ENCODE measurements at places on chromosomes 11 and 22.
A peak's percentile ranks its signal among the peaks of the same experiment; 100 is the strongest.

DNA sequence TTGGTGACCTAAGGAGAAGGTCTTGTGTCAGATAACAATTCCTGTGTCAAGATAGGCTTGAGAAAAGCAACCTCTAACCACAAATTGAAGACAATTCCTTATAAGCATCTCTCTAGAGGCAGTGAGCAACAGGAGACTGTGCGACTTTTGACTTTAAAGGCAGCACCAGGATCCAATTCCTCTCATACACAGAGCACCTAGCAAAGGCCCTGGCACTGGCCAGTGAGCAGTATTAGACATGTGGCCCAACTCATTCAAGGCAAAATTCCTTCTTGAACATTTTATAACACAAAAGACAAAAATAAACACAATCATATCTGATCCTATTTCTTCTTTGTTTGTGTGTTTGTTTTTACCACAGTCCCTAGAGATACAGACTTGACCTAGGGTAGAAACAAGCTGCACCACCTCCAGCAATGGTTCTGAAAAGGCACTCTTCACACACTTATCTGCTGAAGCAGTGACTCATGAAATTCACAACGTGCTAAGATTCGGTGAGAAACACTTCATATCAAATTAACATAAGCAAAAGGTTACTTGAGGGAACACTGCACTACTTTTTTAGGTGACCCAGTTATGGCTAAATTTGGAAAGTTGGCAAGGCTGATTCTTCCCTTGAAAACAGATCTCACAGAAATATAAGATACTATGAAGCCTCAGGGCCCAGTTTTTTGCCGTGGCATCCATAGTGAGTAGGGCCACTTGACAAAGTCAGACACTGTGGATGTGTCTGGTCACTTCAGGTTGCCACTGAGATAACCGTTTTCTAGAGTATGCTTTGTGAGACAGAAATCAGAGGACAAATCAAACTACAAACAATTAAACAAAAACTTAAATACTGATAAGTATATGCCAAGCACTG is 1018.9 kb downstream of the DLG2 start:
- DNase-seq, result no peak

- DNase-seq, result no peak
Measured at GRCh38 chr22:26494506-26494905, 10.8 kb downstream of the SRRD start.

DNA sequence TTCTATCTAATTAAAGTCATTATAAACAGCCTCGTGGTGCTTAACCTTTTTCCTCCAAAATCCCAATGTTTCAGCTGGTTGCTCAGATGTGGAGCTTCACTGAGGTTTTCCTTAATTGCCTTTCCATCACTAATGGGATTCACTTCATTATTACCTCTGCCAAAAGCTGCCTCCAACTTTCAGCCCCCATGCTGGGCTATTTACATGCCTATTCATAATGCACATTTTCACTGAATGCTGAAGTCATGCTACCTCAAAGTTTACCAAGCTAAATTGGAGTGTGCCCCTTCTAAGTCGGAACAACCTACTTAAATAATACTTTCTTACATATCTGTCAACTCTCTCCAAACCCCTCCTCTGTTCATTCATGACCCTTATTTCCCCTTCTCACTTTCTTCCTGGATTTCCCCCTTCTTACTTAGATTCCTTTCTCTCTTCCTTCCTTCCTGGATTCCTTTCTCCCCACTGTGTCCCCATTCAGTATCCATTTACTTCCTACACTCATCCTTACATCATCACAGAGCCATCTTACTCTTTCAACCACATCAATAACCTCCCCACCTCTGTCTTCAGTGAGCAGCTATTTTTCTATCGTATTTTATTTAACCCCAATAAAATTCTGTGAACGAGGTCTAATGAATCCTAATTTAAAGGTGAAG is 887.3 kb upstream of the TENM4 start:
- no peak for DNase-seq

- DNase-seq, result no peak
Measured at GRCh38 chr11:76667856-76668255, 2.7 kb downstream of the LRRC32 start.

GRCh38 chr11:72238040-72238450 is 5.9 kb downstream of the PHOX2A start:
- DNase-seq, result peak; percentile 62

DNA sequence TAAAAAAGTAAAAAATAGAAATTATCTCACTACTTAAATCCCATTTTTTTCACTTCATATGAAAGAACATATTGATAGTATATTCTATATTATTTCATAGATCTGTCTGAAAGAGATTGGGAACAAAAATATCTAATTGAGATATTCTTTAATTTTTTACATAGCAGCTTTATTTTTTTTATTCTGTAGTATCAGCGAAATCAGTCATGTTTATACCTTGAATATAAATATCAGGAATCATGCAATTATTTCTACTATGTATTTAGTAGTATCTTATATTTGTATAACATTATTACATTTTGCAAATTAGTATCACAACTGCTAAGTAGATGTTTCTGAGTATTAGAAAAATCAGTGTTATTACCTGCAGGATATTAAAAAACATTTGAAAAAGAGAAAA is 20.4 kb downstream of the C11orf54 start:
- DNase-seq, result no peak

DNA sequence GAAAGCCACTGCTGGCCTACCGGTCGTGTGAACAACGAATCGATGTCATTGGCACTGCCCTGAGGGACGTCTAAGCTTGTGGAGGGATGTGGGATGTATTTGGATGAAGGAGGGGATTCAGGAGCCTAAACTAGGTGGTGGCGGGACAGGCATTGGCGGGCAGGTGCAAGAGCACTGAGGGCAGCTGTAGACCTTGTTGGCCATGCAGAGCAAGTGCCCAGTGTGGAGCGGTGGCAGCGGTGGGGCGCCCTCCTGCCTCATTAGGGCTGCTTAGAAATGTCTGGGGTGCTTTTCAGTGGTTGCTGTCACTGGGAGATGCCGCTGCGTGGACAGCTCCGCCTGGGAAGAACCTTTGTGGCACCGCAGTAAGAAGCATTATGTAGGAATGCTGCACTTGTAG is 220.2 kb downstream of the TBC1D22A start:
- DNase-seq, result no peak

GRCh38 chr11:36492724-36493304 is 17.3 kb downstream of the TRAF6 start:
- DNase-seq, result peak; percentile 28

DNA sequence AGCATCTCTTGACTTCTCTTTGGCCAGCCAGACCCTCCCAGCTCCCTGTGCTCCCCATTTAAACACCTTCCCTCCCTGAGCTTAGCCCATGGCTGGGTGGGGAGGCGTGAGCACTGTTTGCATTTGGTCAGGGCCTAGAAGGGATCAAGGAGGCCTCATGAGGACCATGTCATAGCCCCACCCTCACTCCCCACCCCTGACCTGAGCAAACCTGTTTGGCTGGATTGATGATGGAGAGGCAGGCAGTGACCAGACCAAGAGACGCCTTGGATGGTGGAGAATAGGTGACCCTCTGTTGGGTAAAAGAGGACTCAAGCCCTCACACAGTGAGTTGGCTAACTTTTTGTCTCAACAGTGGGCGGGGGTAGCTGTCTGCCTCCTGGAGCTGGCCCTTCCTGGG is 49.9 kb downstream of the ST3GAL4 start:
- DNase-seq, result no peak

- no peak for DNase-seq
Measured at GRCh38 chr11:93054881-93055280, 85.4 kb downstream of the MTNR1B start.

GRCh38 chr22:19143212-19143611 is 1.2 kb downstream of the ESS2 start:
- no peak for DNase-seq

- peak; percentile 34 for DNase-seq
Measured at GRCh38 chr11:2533587-2534133, 88.9 kb downstream of the KCNQ1 start.

DNA sequence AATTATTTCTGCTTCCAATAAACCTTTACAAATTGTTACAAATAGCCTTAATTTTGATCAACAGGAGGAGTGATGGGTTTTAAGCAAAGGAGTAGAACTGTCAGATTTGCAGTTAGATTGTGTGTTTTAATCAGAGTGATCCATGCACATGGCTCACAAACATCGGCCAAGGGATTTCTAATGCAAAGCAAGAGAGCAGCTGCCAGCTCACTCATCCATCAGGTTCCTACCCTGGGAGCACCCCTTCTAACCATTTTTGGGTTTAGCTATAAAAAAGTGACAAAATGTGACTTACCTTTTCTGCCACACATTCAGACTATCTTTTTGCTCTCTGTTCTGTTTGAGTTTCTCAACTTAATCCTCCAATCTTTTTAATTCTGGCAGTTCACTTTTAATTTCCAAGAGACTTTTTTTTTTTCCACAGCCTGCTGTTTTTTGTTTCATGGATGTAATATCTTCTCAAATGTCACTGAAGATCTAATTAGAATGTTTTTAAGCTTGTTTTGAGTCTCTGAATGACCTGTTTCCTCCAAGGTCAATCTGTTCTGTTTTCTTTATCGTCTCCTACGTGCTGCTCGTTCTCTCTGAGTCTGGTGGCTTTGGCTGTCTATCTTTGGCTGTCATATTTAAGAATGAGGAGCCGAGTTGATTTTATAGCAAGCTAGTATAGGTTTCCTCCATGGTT is 6.0 kb downstream of the IZUMO1R start:
- no peak for DNase-seq

- DNase-seq, result no peak
Measured at GRCh38 chr11:132535830-132536229, 996.5 kb downstream of the OPCML start.

DNA sequence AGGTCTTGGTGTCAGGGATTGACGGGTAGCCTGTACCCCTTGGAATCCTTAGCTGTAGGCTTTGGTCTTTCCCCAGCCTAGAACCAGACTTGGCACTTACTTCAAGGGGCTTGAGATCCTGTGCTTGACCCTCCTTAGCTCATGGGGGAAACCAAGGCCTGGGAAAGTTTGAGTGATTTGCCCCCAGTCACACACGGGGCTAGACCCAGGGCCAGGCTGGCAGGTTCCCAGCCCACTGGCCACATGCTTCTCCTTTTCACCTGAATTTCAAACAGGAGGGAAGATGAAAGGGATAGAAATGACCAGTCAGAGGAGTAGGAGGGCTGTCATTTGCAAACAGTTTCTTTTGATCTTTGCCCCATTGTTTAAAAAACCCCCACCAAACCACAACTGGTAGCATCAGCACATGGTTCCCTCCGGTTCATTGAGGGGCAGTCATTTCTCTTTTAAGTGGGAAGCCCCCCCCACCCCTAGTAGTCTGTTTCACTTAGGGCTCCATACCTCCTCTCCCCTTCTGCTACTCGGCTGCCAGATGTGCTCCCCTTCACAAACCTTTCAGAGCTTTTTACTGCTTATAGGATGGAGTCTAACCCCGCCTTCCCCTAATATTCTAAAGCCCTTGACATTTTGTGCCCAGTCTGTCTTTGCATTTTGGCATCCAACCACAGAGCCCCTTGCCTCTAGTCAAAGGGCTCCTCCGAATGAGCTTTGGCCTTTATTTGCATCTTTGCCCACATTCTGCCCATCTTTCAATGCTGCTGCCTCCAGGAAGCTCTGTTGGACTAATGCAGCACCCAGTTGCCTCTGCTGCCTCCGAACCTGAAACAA is 37.6 kb downstream of the ZNRF3 start:
- no peak for DNase-seq

DNA sequence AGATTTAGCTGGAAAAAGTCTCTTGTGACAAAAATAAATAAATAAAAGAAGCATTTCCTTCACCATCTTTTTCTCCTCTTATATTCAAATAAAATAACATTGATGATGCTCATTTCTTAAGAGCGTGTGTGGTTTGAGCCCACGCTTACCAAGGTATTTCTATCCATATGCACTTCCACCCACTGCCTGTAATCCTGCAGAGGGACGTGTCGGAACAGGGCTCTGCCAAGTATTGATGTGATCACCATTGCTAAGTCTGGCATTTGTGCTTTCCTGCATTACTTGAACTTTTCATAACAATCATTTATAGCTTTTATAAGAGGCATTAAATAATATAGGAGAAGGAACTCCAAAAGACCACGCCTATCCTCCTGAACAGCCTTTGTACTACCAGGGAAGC is 107.6 kb downstream of the SHANK2 start:
- DNase-seq, result no peak

- DNase-seq, result no peak
Measured at GRCh38 chr11:61171907-61172306, 10.7 kb upstream of the VPS37C start.

DNA sequence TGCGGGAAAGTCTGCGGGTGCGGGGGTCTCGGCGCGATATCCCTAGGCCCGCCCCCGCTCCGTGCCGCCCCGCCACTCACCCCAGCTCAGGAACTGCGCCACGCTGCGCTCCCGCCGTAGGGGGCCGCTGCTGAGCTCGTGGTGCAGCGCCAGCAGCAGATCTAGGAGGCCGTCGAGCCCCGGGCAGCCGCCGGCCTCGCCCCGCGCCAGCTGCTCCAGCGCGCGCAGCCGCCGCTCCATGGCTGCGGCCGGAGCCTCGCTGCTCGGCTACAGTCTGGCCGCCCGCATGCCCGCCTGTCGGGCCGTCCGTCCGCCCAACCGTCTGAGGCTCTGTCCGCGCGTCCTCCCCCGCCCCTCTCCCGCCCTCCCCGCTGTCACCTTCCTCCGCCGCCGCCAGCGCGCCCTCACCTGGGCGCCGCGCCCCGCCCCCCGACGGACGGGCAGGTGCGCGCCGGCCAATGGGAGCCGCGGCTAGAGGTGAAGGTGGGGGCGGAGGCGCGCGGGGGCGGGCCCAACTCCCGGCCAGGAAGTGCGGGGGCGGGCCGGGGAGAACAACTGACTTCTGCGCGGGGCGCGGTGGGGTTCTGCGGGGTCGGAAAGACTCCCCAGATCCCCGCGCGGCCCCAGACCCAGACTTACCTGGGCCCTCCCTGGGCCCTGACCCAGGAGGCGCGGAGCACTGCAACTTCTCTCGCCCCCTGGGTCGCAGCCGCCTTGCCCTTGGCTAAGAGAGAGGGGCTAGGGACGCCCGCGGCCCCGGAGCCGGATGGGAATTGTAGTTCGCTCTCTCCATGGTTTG is at the start of gene CDC42BPG:
TSS of gene CDC42BPG (minus strand) at position 324 of the 799 bp plus-strand sequence. CDS start at position 240, 84 bp downstream.
- peak; percentile 88 for DNase-seq

DNA sequence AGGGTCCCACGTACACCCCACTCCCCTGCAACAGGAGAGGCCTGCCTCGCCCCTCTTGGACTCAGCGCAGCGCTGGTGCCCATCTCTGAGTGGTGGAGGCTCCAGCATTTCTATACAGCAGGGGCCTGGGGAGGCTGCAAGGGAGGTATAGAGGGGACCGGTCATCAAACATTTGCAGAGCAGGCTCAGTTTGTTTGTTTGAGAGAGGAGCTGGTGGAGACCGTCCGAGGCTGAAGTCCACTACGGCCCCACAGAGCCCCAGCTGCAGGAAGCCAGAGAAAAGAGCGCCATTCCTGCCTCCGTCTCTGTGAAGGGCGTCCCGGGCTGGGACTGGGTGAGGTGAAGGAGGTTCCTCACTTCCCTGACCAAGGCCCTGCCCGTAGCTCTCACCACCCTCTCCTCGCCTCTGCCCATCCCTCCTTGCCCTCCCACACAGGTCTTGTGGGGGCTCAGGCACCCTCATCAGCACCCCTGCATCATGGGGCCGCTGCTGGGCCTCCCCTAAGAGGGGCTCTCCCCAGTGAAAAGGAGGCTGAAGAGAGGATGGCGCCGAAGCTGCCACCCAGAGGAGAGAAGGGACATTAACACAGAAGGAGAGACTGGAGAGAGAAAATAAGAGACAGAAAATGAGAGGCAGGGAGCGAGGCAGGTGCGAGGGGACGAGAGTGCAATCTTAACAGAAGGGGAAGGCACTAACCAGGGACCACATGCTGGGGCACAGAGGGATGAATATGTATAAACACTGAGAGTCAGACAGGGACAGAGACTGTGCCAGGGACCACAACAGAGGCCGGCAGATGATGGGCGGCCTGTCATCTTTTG is 24.5 kb downstream of the RPUSD4 start:
- DNase-seq, result no peak

- DNase-seq, result no peak
Measured at GRCh38 chr22:39185601-39186012, 33.1 kb upstream of the CBX7 start.

GRCh38 chr22:31532060-31532459 is 35.7 kb downstream of the SFI1 start:
- DNase-seq, result no peak
